ENCODE measurements at places on chromosomes 1 and 21.

GRCh38 chr1:20706841-20707240 is 11.0 kb downstream of the KIF17 start:
- DNase-seq: no peak

GRCh38 chr1:75338616-75339483 is 204.7 kb downstream of the LHX8 start:
- no peak for DNase-seq

DNA sequence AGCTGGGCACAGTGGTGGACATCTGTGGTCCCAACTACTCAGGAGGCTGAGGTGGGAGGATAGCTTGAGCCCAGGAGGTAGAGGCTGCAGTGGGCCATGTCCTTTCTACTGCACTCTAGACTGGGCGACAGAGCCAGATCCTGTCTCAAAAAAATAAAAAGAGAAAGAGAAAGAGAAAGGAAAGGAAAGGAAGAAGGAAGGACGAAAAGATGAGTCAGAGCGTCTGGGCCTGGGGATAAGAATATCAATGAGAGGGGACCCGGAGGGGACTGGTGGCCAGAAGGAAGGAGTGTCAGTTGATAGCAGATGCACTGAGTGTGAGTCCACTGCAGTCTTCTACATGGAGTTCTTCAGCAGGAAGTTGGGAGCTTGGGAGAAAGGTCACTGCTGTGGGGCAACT is 75.6 kb downstream of the SYT6 start:
- DNase-seq: no peak

GRCh38 chr1:77659879-77660593 is 22.4 kb downstream of the ZZZ3 start:
- no peak for DNase-seq

DNA sequence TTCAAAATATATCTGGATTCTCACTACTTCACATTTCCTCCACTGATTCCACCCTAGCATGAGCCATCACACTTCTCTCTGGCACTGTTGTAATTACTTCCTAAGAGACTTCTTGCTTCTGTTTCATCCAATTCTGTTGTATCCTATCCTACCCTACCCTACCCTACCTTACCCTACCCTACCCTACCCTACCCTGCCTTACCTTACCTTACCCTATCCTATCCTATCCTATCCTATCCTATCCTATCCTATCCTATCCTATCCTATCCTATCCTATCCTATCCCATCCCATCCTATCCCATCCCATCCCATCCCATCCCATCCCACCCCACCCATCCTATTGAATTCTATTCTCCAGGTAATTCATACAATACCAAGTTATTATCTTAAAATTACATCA is 29.7 kb downstream of the KCNA2 start:
- no peak for DNase-seq

GRCh38 chr1:171372418-171373084 is 58.6 kb downstream of the FMO4 start:
- DNase-seq: no peak

- no peak for DNase-seq
Observed at GRCh38 chr1:90501281-90501680, 215.8 kb downstream of the BARHL2 start.

DNA sequence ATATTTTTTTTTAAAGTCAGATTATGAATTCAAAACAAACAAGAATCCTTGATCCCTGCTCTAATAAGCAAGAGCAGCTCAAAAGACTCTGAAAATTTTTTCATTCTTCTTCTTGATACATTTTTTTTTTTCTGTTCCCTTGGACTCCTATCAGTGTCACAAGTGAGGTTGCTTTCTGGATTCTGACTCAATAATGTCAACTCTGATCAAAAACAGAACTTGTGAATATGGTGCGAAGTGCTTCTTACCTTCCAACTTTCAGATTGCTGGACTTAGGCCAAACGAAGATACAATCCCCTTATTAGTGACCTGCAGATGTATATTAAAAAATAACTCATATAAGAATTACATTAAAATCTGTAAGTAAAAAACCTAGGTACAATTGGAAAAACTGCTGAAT is 136.1 kb downstream of the GPATCH2 start:
- no peak for DNase-seq

DNA sequence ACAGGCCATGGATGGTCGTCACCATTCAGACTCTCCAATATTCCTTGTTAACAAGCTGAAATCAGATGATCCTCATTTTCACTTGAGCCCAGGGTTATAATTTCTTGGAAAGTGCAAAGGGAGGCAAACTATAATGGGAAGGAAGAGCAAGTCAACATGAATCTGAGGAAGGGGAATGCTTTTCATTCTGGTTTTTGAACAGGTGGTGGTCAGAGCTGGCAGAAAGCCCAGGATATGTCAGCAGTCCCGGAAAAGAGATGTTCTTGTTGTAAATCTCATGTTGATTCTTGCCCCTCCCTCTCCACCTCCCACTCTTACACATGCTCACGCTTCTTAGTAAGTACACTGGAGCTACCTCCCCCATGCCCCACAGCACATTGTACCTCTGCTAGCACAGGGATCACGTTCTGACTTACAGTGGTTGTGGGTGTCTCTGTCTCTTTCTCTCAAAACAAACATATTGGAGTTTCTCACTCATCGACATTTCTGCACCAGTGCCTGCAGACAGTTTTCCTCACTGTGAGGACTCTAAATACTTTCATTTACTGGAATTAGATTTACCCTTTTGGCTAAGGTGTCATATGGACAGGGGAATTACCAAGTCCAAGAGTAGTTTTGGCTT is 77.6 kb downstream of the XCL2 start:
- DNase-seq: peak; percentile 77

DNA sequence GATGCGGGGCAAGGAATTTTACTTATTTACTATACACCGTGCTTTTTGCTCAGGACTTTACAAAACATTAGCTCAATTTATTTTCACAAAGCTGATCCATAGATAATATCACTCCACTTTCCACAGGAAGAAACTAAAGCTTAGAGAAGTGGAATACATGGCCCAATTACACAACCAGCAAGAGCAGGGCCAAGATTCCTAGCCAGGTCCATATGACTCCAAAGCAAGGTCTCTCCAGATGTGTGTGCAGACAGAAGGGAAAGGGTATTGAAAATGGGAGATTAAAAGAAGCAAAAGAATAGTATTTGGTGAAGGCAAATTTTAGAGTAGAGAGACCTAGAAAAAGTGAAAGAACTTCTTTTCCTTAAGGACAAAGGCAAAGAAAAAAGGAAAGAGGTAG is 30.4 kb downstream of the RGS8 start:
- DNase-seq: no peak

GRCh38 chr21:43884861-43885417 is 19.9 kb downstream of the AGPAT3 start:
- no peak for DNase-seq

GRCh38 chr1:41312991-41313645 is 48.1 kb upstream of the FOXO6 start:
- peak; percentile 63 for DNase-seq

DNA sequence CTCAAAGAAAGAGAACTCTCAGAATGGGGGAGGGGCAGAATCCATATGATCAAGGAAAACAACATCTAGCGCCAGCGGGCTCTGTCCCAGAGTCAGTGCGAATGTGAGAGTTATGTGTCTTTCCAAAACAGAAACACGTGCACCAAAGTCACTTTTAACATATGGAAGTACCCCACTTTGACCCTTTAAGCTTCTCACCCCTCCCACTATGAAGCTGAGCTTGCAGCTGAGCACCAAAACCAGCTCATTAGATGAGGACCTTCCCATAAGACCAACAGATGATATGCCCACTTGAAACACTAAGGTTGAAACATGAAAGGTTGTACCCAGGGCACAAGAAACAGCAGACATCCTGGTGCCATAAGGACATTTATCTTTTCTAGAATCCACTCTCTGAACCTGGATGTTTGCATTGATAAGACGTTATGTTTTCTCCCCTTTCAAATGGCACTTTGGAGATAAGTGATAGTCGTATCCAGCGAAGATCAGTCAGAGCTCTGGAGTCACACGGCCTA is 171.0 kb downstream of the TGFBR3 start:
- no peak for DNase-seq

- DNase-seq: no peak
Observed at GRCh38 chr1:11434501-11434900, 44.5 kb upstream of the DISP3 start.

DNA sequence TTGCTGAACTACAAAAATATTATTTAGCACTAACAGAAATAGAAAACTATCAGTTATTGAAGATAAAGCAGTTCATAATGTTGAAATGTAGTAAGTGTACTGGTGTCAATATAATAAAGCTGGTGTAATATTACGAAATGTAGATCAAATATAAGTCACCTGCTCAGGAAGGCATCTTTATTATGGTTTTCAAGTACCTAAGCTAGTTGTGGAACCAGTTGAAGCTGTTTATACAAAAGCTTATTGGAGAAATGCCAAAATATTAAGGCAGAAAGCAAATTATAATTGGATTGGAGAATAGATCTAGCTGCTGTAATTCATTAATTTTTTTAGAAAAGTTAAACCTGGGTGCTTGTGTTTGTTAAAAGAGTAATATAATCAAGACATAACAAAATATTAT is 6.2 kb upstream of the MARK1 start:
- DNase-seq: no peak

DNA sequence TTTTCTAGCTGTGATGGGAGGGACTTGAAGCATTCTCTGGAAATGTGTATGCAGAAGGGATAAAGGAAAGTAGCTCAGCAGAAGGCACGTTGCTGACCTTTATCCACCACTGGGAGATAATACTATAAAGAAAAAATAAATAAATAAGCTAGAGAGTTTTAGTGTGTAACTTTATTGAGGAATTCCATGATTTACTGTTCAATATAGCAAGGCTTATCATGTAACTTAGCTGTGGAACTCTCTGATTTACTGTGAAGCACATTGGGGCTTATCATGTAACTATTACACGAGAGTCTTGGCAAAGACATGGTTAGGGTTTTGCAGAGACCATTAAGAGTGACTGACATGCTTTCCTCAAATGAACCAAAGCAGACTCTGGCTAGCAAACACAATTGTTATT is 316.1 kb upstream of the SNX7 start:
- no peak for DNase-seq

- DNase-seq: no peak
Observed at GRCh38 chr1:51519865-51520699, 1.0 kb upstream of the EPS15 start.

DNA sequence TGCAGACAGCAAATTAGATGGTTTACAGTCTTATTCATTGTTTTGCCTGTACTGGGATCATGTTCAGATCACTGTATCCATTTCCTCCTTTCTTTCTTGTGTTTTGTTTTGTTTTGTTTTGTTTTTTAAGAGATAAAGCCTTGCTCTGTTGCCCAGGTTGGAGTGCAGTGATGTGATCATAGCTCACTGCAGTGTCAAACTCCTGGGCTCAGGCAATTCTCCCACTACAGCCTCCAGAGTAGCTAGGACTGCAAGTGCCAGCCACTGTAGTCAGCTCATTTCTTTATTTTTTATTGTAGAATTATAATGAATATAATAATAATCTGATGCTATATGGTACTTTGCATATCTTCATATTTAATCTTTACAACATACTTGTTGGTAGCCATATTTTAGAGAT is 403.7 kb upstream of the B3GALT2 start:
- DNase-seq: no peak

GRCh38 chr1:193741228-193741627 is 554.8 kb upstream of the B3GALT2 start:
- DNase-seq: no peak
